NCI-H460 (cell line): ENCODE measurements at places on chromosomes 11 and 22.
A peak's percentile ranks its signal among the peaks of the same experiment; 100 is the strongest.

DNA sequence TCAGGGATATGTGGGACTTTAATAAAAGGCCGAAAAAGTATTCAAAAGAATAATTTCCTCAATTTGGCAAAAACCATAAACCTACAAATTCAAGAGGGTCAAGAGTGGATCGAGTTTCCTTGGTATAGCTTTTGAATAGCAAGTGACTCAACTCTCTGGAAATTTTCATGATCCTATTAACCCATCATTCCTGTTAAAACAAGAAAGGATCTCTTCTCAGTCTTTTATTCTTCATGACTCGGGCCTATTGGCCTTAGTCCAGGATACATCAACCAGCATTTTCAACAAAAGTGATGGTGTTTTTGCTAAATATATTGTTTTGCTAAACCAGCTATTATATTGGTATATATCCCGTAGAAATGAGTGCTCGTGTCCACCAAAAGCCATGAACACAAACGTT lies 110.3 kb downstream of the ATXN10 start:
- no peak for DNase-seq

GRCh38 chr11:12667646-12668045 lies 6.6 kb upstream of the TEAD1 start:
- DNase-seq: no peak

DNA sequence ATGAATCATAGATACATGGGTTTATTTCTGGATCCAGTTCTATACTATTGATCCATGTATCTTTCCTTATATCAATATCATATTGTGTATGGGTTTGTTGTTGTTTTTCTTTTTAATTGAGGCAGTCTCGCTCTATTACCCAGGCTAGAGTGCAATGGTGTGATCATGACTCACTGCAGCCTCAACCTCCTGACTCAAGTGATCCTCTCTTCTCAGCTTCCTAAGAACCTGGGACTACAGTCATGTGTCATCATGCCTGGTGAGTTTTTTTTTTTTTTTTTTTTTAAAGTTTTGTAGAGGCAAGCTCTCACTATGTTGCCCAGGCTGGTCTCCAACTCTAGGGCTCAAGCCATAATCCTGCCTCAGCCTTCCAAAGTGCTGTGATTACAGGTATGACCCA lies 1589.4 kb upstream of the TENM4 start:
- no peak for DNase-seq

DNA sequence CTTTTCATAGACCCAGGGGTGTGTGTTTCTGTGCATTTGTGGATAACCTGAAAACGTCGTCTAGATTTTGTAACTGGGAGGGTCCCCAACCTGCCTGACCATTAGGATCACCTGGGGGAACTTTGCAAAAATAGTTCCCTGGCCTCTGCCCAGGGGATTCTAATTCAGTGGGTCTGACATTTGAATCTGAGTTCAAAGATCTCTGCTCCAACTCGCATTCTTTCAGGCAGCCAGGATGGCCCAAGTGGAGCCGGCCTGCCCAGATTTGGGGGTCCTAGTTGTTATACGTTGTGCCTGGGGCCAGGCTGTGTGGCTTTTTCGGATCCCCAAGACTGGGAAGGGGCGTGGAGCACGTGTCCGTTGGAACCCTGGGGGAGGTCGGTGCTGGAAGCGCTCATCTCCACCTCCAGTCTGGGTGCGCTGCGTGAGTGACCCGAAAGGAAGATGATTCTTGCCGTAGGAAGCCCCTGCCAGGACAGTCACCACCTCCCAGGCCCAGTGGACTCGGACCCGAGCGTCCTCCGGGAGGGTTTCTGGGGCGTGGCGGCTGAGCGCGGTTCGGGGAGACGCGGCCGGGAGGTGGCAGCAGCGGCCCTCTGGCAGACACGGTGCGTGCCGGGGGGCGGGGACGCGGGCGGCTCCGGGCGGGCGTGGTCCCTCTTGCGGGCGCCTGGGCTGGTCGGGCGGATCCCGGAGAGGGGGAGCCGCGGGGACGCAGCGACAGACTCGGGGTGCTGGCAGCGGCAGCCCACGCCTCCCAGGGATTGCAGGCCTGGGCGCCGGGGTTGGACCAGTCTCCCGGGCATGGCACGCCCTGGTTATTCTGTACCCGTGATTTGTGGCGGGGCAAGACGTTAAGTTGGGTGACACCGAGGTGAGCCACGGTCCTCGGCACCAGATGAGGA lies 29.2 kb upstream of the PLET1 start:
- DNase-seq: peak; percentile 55

DNA sequence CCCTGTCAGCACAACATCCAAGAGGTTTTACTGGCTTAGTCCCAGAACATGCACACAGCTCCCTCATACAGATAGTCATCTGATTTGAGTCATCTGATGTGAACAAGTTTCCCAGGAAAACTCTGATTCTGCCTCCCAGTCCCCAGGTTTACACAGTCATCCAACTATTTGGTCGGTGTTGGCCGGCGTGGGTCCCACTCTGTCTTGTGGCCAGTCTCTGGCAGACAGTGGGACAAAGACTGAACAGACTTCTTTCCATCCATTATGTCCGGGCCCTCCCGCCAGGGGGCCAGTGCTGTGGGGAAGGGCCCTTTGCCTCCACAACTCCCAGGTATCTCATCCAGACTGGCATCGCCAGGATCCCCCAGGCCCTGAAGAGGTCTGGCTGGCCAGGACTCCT lies 60.0 kb downstream of the BTG4 start:
- no peak for DNase-seq

DNA sequence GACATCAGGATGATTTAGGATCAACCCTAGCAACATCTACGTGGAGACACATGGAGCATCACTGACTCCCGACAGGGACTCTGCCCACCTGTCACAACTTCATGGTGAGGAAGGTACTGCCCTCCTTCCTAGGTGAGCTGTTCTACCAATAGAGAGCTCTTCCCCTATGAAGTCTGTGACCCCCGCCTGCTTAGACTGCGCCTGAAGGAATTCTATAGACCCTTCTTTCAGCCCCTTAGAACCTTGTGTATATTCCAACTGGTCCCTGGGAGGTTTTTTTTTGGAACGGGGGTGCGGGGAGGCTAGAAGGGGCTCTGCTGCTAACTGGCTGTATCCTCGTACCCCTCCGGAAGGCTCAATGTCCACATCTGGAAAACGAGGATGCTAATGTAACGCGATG lies 566 bp downstream of the INTS4 start:
- no peak for DNase-seq

- no peak for DNase-seq
Measured at GRCh38 chr11:65595131-65595530, 469 bp downstream of the KCNK7 start.

- no peak for DNase-seq
Measured at GRCh38 chr11:121863126-121863525, 252.9 kb downstream of the BLID start.

DNA sequence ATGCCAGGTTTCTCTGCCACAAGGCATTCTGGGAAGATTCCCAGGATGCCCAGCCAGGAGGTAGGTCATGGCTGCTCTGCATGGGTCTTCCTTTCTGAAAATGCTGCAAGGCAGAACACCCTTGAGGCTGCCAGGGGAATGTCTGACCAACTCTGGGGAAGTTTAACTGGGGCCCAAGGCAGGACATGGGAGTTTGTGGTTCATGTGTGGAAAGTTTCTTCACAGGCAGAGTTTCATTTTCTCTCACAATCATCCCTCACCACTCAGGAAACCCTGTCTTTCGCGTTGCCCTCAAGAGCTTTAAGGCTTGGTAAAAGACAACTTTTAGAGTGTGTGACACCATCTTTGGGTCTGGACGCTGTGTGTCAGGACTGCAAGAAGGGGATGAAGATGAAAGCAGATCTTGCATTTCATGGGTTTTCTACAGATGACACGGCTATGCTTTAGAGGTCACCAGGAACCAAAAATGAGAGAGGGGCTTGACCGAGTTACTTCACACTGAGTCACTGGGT lies 133.5 kb downstream of the CD44 start:
- no peak for DNase-seq

DNA sequence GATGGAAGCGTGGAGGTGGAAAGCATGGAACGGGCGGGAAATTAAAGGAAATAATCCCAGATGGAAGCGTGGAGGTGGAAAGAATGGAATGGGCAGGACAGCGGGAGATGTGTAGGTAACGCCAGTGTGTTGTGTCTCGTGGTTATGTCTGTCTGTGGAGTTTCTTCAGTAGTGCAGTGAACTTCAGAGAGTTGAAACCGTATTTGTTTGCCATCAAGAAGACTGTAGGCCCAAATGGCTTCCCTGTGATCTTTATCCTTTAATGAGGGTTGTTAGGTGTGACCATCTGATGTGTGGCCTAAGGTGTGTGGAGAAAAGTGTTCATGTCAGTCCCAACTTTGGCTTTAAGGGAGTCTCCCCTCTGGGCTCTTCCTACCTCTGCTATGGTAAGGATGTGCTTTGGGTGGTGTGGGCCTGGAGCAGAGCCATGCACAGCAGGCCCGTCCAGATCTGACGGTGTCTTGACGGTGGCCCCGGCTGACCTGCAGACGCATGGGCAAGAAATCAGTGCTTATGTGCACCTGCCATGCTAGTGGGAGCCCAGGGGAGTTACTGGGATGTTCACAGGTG lies 39.6 kb downstream of the AP2A2 start:
- DNase-seq: no peak

DNA sequence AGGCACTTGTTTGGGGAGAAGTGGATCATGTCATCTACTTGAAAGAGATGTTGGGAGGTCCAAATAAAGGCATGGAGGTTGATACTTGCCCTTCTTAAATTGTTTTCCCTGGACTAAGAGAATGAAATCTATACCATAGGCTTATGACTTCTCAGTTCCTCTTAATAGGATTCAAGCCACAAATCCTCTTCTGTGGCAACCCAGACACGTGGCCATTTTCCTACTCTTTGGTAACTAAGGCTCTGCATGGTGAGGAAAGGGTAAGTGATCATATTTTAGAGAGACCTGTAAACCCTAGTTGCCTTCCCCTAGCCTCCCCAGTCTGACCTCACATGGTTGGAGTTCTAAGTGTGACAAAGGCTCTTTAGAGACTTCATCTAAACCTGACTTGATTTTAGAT lies 72.9 kb upstream of the CD44 start:
- no peak for DNase-seq

GRCh38 chr11:1532014-1532586 lies 40.0 kb downstream of the DUSP8 start:
- DNase-seq: no peak
